CD4-positive, alpha-beta T cell treated with Interleukin-1 beta for 1 hour (primary cell): ENCODE measurements at places on chromosomes 4 and X.

DNA sequence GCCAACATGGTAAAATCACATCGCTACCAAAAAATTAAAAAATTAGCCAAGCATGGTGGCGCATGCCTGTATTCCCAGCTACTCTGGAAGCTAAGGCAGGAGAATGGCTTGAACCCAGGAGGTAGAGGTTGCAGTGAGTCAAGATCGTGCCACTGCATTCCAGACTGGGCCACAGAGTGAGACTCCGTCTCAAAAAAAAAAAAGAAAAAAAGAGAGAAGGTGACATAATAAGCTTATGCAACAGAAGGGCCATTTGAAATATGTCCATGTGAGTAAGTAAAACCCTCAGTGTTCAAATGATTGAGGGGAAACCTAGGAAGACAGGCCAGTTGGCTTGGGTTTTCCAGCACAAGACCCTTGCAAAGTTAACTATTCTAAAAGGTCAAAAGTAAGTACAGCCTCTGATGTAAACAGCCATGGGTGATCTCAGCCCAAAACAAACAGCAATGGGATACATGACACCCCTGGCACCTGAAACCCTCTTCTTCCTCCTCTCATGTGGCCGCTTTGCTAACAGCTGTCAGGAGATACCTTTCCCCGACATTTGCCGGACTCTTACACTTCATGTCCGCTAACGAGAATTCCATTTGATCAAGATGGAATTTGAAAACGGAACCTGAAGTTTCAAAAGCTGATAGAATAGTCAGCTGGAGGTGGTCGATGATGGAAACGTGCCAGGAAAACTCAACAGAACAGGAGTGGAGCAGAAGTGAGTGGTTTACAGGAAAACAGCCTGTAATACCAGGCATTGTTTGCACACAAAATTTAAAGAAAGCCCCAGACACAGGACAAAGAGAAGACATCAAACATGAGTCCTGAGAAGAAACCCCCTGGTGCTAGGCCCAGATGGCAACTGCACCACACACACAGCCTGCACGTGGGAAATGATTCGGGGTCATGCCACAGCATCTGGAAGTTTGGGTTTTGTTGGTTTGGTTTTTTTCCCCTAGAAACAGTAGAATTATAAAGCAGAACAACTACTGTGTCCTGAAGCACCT is 93.0 kb upstream of the STS start:
- no peak for DNase-seq

DNA sequence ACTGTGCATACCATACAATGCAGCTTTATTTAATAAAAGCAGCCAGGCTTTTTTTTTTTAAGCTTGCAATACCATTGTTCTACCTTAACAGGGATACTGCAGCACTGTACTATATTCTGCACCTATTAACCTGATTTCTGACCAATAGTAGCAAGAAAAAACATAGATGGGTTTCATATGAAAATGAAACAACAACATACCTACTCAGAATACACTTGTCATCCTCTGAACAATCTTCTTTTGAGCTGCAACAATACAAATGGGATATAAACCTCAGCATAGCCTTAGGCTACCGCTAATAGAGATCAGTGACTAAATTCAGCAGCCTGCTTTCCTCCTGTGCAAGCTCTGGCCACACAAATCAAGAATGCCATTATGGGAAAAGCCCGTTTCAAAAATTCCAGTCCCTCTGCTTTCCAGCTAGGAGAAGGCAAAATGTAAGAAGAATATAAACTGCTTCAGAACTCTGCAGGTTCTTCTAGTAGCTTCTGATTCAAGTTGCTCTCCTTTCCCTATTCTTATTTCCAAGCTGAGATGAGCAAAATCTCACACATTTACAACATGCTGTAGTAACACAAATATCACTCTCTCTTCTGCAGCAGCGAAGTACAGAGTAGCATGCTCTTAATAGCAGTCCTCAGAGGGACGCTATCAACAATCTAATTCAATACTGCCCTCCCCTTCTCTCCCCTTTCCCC is 143.4 kb downstream of the KLHL13 start:
- DNase-seq: no peak

- DNase-seq: peak; percentile 28
Observed at GRCh38 chr4:109826719-109827118, 1.1 kb upstream of the RRH start.

DNA sequence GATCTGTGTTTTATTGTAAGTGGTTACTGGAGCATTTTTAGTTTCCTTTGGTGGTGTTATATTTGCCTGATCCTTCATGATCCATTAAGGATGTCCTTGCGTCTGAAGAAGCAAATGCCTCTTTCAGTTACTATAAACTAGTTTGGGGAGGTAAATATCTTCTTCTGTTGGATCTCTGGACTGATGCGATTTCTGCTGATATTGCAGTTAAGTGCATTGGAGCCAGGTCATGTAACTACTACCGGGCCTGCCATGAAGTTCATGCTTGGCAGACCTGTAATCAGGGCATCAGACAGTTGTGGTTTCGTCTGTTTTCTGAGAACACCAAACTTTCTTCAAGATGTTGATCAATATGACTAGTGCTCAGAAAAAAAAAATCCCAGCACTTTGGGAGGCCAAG is 22.9 kb downstream of the ZNF718 start:
- no peak for DNase-seq
